Prostate gland (tissue), 2 donors: ENCODE measurements at places on chromosomes 1 and 21.

- no peak for DNase-seq
Measured at GRCh38 chr1:201007481-201007880, 16.0 kb downstream of the KIF21B start.

- DNase-seq = no peak
Measured at GRCh38 chr1:57576756-57577155, 152.9 kb upstream of the DAB1 start.

- DNase-seq = peak; percentile 89
Measured at GRCh38 chr1:235917267-235917811, 50.6 kb upstream of the LYST start.

DNA sequence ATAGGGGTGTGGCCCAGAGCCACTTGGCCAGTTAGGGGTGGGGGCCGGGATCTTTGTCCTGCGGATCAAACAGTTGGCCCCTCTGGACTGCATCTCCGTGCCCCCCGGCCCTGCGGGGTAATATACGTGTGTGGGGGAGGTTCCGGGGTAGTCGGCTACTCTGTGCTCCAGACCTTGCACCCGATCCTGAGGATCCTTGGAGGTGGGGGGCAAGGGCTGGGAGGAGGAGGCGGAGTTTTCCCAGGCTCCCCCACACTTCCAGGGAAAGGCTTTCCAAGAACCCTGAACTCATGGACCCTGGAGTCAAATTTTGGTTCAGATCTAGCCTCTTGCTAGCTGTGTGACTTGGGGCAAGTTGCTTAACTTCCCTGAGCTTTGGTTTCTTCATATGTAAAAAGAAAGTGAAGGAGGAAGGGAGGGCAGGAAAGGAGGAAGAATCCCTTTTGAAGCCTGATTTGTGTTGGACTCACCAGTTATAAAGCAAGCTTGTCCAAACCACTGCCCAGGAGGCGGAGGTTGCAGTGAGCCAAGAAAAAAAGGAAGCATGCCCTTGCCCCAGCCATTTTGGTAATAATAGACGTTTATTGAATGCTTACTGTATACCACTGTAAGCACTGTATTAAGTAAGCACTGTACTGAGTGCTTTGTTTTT lies 686 bp downstream of the MIIP start:
- DNase-seq = no peak

DNA sequence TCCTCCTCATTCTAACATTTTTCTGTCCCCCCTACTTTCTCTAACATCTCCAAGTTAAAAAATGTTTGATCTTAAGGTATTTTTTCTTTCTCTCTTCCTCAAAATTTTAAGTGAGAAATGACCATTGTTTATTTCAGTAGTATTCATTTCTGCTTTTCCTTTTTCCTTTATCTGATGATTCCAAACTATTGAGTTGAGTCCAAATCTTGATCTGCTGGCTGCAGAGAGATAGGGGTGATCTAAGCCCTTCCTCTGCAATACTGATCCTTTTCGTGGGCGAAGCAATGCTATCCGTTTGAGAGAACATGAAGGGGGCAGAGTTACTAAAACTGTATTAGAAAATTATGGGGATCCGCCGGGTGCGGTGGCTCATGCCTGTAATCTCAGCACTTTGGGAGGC lies 516 bp upstream of the NMNAT2 start:
- no peak for DNase-seq

- DNase-seq = no peak
Measured at GRCh38 chr1:59071876-59072582, 224.9 kb upstream of the FGGY start.

GRCh38 chr1:37704966-37705365 lies 12.7 kb downstream of the CDCA8 start:
- no peak for DNase-seq

- DNase-seq = no peak
Measured at GRCh38 chr1:151833172-151833900, 1.7 kb upstream of the RORC start.

DNA sequence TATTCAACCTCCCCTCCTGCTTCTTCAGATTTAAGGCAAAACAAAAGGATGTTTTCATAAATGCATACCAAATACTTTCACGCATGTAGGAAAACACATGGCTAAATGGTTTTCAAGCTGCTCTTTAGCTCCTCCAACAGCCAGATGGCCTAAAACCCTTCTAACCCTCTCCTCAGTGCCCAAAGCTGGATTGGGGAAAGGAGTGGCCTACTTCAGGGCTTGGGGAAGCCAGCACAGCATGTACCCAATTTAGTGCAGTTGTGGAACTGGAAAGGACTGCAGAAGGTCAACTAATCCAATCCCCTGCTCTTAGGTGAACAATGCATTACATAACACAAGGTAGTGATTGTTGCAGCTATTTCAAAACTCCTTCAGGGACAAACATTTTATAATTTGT lies 9.3 kb downstream of the F5 start:
- no peak for DNase-seq
